ENCODE measurements at places on chromosomes 7 and 10.

DNA sequence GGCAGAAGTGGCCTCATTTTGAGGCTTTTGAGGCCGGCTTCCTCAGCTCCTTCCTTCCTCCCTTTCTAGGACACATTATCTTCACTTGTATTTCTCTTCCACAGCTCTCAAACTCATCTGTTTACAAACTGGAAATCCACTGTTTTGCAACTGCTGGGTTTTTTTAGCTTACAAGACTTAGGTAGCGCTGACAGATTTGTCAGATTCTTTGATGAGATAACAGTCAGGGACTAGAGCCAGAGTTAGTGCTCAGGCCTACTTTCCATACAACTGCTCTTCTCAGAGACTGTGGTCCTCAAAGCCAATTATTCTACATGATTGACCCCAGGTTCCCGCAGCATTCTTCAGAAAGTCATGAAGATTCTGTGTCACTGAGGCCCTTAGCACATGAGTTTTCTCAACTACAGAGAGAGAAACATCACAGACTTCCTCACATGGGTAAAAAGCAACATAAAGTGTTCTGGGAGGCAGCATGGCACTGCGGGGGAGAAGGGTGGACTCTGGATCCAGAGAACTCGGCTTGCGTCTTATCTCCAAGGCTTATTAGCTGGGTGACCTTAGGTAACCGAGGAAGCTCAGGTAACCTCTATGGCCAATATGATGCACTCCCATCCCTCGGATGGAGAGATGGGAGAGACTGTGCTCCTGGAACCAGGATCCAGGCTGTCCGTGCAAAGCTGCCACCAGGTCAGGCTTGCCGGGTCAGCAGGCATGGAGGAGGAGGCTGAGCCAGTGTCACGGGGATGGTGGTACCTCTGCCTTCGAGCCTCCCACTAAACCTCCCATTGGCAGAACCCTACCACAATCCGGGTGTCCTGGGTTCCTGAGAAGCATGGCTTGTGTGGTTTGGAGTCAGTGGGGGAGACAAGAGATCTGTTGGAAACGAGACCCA lies 10.5 kb downstream of the DDC start:
- DNase-seq, result no peak

DNA sequence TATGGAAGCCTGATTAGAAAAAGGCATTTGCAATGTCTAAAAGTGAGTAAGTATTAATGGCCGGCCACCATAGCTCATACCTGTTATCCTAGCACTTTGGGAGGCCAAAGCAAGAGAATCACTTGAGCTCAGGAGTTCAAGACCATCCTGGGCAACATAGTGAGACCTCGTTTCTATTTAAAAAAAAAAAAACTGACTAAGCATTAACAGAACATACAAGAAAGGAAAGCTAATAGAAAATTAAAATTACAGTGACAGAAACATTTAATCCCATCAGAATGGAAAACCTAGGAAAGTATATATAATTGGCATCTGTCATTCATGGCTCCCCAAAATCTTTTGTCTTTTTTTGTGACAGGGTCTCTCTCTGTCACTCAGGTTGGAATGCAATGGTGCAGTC lies 55.9 kb downstream of the AOC1 start:
- DNase-seq, result no peak

DNA sequence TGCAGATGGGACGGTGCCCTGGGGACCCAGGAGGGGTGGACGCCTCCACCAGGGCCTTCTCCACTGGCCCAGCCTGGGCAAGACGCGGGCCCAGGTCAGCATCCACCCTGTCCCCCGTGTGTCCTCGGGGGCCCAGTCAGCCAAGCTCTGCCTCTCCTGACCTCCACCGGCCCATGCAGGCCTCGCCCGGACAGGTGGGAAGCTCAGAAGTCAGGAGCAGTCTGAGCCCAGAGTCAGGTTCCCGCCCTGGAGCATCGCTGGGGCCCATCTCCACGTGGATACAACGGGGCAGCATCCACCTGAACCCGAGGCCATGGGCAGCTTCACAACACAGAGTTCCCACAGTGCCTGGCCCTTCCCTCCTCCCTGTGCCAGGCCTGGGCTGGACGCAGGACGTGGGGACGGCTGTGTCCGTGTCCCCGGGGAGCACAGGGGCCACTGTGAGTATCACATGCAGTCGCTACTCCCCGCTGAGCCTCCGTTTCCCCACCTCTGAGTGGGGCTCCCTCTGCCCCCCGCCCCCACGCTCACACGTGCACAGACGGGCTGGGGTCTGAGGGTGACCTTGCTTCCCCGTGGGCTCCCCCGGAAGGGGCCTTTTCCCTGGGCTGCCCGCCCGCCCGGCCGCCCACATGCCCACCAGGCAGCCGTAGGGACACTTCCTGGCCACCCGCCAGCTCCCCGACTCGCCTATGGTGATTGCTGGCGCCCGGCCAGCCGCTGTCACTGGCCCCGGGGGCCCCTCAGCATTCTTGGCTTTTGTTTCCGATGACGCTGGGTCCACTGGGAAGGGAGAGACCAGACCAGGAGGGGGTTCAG lies 64.3 kb downstream of the PDGFA start:
- DNase-seq, result peak; percentile 72

- no peak for DNase-seq
Observed at GRCh38 chr10:48496105-48496830, 108.6 kb downstream of the ARHGAP22 start.

DNA sequence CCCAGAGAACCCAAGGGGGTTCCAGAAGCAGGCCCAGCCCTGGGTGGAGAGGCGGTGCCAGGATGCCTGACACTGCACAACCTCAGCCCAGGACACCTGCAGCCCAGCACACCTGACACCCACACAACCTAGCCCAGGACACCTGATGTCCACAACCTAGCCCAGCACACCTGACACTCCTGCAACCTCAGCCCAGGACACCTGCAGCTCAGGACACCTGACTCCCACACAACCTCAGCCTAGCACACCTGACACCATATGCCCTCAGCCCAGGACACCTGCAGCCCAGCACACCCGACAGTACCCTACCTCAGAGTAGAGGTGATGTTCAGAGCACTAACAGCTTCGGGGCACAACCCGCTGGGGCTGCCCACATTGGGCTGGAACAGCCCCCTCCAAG lies 87.3 kb downstream of the PAXIP1 start:
- DNase-seq, result no peak

GRCh38 chr10:14311206-14311957 lies 19.3 kb downstream of the FRMD4A start:
- no peak for DNase-seq

- no peak for DNase-seq
Observed at GRCh38 chr10:117537904-117538524, 4.5 kb upstream of the EMX2 start.

- DNase-seq, result no peak
Observed at GRCh38 chr7:130823060-130823459, 89.1 kb upstream of the KLF14 start.

- DNase-seq, result no peak
Observed at GRCh38 chr7:95577137-95577536, 19.2 kb downstream of the PDK4 start.

DNA sequence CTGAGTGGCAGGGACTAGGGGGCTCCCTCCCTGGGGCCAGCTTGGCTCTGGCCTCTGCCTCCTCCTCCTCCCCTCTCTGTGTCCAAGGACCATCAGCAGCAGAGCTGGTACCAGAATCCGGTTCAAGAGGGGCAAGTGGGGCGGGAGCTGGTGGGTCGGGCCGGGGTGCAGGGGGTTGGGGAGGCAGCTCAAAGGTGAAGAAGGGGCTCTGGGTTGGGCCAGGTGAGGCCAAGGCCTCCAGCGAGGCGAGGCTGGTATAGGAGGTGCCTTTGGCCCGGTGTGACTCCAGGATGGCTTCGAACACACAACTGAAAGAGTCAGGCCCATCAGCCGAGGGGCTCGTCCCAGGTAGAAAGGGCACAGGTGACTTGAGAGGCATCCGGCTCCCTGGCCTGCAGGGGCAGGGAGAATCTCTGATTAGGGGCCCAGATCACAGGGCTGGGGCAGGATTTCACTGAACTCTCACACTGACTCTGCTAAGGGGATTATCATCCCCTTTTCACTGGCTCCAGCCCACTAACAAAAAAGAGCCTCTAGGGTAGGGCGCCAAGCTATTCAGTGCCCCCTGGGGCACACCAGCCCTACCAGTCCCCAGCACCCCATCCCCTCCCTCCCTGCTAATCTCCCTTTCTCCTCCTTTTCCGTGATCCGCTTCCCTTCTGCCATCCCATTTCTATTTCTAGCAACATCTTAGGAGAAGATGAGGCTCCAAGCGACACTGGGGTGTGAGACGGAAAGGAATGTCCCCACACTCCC lies 4.6 kb downstream of the PSD start:
- DNase-seq, result no peak

DNA sequence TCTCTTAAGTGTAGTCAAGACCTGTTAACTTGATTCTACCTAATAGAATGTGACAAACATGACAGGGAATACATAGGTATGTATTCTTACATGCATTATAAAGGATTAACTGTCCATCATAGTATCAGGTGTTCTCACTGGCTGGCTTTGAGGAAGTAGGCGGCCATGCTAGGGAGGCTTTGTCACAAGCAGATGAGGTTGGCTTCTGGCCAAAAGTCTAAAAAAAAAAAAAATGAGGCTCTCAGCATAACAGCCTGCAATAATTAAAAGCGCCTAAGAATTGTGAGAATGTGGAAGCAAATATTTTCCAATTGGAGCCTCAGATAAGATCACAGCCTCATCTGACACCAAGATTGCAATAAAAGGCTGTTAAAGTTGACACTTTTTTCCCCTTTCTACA lies 1256.8 kb upstream of the SORCS1 start:
- DNase-seq, result peak; percentile 42

- DNase-seq, result no peak
Observed at GRCh38 chr7:81492240-81492639, 277.6 kb downstream of the HGF start.

GRCh38 chr7:83476511-83477050 lies 172.4 kb downstream of the SEMA3E start:
- no peak for DNase-seq

- DNase-seq, result no peak
Observed at GRCh38 chr7:105346593-105347322, 42.0 kb downstream of the SRPK2 start.

GRCh38 chr7:112257073-112257472 lies 50.6 kb downstream of the ZNF277 start:
- no peak for DNase-seq

- DNase-seq, result no peak
Observed at GRCh38 chr10:7666253-7667023, at the start of gene ITIH5. Gene ITIH5 (minus strand): TSS chr10:7666966. CDS start chr10:7666892, 74 bp downstream.

- DNase-seq, result no peak
Observed at GRCh38 chr7:155746188-155746587, 66.1 kb downstream of the SHH start.

- no peak for DNase-seq
Observed at GRCh38 chr10:112345202-112345601, 28.7 kb upstream of the ACSL5 start.

DNA sequence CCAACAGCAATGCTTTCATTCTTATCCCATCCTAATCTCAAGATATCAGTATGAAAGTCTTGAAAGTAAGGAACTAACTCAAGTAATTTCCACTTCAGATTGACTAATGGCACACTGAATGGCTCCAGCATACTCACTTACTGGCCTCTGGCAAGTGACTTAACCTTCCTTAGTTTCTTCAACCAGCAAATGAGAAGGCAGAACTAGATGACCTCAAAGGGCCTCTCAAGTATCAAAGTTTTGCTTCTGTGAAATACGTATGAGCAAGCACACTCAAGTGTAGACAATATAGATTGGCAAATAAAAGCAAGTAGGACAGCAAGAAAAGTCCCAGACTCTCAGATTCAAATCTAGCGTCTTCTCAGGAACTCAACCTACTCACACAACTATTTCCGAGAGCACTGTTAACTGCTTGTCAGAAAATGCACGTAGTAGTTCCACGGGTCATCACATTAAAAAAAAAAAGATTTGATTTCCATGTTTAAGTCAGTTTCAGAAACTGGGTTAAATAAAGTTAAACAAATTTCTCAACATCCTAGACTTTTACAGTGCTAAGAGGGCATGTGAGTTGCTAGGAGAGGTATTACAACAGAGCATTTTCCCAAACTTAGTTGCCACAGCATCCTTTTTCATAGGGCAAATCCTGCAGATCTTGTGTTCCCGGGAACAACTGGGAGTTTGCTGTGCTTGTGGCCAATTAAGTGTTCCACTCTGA lies 276.9 kb upstream of the KLF14 start:
- DNase-seq, result no peak

- DNase-seq, result no peak
Observed at GRCh38 chr7:158728911-158729645, 24.5 kb upstream of the NCAPG2 start.

- no peak for DNase-seq
Observed at GRCh38 chr7:80942261-80943041, 23.6 kb upstream of the SEMA3C start.

DNA sequence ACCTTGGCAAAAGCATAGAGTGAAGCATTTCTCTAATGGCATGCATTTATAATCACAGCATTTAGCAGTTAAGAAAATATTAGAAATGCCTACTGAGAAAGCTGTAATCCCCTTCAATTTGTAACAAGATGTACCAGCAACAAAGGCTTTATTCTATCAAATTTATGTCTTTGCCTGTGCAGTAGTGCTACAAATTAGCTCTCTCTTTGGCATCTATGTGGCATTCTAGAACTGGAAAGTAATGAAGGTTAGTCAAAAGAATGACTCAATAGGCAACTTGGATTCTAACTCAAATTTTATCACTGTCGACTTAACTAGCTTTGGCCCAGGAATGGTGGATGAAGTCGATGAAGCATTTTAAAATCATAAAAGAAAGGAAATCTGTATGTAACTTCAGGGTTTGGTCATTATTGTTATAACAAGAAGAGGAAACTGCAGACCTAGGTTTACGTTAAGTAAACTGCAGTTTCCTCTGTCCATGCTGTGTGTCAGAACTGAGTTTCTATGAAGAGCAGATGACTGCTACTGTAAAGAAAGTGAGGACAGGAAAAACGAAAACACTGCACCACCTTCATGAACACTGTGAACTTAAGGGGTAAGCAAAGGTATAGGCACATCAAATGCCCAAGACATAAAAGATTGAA lies 140.0 kb downstream of the RAPGEF5 start:
- no peak for DNase-seq

Measured in NCI-H1105 treated with DMSO at 0.1 percent for 48 hours (cell line).